ENCODE measurements at places on chromosomes 1 and 21.

GRCh38 chr1:118945489-118945888, 42.7 kb downstream of the TBX15 start:
- no peak for DNase-seq

- DNase-seq, result no peak
Measured at GRCh38 chr1:38047603-38048141, 1.1 kb upstream of the POU3F1 start.

GRCh38 chr1:48659801-48660200, 116.9 kb downstream of the BEND5 start:
- DNase-seq, result no peak

- no peak for DNase-seq
Measured at GRCh38 chr1:59177756-59178155, 119.1 kb upstream of the FGGY start.

- no peak for DNase-seq
Measured at GRCh38 chr21:25491267-25491666, 116.0 kb downstream of the MRPL39 start.

DNA sequence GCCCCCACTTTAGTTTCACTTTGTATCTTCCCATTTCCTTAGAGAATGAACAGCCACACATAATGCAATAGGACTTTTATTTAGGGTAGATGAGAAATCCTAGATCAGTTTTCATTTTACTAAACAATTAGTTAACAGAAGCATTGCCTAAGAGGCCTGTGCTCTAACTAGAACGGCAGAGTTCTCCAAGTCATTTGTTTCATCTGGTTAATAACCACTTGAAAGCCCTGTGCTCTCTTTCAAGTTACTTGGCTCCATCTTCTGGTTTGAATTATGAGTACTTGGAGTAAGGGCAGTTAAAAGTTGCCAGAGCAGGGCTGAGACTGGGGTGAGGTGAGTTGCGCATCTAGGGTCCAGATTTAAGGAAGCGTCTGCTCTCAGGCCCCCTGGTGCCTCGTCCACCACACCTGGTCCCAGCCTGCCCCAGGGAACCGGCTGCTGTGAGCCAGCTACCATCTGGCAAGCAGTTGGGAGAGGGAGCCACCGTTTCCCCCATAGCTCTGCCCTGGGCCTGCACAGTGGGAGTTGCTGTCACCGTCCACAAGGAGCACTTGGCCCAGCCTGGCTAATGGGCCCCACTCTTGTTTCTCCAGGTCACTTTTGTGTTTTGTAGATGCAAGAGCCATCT, 18.1 kb upstream of the SLC44A3 start:
- DNase-seq, result peak; percentile 40

- DNase-seq, result no peak
Measured at GRCh38 chr1:118381197-118381869, 196.3 kb upstream of the SPAG17 start.

DNA sequence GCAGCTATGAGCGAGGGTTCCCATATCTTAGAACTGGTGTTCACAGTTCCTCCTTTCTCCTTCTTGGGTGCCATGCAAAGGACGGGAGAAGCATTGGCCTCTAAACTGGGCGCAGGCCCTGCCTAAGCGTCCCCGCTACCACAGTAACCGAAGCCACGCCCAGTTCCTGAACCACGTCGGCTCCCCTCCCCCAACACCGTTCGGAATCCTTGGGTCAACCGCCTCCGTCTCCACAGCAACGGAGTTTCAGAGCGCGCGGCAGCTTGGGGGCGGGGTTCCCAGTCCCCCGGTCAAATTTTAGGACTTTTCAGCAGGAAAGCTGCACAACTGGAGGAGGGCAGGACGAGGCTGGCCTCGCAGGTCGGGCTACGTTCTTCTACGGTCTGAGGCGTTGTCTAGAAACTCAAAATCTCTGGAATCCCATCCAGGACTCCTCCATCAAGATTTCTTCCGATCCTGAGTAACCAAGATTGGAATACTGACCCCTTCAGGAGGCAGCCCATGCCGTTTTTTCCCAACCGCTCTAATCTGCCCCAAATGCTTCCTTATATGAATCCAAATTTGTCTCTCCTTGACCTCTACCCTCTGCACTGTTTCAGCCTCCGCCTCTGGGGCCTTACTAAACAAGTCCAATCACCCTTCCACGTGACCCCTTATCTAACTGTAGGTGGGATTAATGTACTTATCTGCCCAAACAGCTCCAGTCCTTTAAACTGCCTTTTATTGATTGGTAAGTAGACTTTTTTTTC, at the start of gene SPAG17:
Gene SPAG17, minus strand, starts transcription at position 145 of the 749 bp plus-strand sequence. Its CDS starts 71 bp downstream, at position 74.
- DNase-seq, result peak; percentile 86

DNA sequence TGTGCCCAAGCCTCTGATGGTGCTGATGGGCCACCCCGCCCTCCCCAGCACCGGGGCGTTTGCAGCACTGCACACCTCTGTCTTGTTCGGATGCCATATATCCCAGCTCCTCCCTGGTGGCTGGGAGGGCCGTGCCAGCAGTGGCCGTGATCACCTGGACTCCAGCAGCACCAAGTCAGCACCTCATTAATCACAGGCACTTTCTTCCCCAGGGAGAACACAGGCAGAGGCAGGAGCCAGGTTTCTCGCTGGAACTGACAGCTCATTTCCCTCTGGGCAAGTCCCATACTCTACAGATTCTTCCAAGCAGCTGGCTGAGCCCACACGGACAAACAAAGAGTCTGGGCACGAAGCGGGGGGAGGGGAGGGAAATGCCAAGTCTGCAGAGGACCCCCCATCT, 141.7 kb upstream of the EDN2 start:
- DNase-seq, result peak; percentile 34

DNA sequence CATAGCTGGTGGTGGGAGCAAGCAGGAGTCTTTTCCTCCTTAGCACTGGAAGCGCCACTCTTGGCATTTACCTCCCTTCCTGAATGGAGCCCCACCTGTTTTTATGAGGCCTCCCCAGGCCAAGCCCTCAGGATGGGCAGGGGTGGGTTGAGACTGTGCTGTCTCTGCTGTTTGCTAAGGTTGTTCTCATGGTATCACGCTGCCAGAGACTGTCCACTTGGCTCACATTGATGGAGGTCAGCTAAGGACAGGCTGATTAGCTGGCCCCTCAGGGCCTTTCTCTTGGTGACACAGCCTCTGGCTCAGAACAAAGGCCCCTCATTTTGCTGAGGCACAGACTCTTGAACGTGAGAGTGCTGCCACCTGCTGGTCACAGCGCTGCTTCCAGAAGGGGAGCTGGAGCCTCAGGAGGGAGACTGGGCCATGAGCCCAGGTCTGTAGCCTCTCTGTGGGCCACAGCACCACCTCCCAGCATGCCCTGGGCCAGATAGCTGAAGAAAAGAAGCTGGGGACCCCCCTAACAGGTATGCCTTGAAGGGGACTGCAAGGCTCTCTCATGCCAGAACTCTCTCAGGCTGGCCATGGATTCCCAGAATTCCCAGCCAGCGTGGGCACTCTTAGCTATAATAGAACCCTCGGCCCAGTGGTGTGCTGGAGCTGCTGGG, 85.6 kb downstream of the CD58 start:
- peak; percentile 92 for DNase-seq

DNA sequence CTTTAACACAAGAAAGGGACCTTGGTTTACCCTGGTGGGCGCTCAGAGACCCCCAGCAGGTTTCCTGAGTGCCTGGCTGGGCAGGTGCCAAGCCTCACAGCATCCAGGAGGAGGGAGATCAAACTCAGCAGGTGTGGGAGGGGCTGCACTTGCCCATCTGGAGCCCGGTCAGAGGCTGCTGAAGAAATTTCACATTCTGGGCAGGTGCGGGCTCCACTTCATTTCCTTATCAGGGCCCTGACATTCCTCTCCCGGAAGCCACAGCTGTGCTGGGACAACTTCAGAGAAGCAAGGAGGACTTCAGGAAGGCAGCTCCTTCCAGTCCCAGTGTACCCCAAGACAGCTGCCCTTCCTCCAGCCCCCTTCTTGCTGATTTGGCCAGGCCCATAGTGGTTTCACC, 82.9 kb downstream of the ITPKB start:
- peak; percentile 75 for DNase-seq

DNA sequence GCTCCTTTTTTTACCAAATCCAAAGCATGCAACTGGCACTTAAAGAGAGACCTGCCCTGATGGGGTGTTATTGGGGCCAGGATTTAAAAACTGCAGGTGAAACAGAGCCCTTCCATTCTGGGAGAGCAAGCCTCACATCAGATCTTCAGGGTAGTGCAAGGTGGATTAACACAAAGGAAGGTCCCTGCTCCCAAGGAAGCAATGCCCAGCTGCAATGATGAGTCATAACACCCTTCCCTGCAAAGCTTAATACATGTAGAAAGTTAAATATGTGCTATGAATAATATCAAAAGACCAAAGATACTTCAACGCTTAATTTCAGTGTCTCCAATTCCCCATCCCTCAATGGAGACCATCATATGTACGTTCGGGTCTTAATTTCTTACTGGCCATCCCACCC, 508.0 kb downstream of the OMA1 start:
- no peak for DNase-seq

DNA sequence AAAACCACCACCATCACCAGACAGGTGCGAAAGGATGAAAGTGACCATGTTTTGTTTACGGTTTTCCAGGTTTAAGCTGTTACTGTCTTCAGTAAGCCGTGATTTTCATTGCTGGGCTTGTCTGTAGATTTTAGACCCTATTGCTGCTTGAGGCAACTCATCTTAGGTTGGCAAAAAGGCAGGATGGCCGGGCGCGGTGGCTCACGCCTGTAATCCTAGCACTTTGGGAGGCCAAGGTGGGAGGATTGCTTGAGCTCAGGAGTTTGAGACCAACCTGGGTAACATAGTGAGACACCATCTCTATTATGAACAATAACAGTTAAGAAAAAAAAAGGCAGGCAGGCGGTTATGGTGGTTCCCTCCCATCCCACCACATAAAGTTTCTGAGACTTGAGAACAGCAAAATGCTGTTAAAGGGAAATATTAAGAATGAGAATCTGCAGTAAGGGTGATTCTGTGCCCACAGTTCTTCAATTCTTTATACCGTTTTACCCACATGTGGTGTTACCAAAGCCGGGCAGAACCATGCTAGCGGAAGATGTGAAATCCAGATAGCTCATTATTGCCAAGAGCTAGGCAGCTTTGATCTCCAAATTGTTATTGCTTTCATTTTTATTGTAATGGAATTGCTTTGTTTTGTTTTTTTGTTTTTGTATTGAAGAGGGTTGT, 34.5 kb upstream of the TDRD10 start:
- no peak for DNase-seq

DNA sequence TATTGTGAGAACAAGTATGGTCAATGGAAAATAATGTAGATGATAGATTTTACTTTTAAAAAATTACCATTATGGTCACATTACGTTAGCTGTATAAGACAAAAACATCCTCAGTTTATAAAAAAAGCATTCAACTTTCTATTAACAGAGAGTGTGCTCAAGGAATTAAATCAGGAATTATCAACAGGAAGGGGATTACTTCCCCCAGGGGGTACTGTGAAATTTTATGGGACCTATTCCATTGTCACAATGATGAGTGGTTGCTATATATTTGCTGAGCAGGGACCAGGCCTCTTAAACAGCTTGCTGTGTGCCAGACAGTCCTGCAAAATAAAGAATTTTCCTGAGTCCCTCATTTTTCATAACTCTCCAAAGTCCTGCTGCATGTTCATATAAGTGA, 21.2 kb downstream of the JAM2 start:
- DNase-seq, result no peak

DNA sequence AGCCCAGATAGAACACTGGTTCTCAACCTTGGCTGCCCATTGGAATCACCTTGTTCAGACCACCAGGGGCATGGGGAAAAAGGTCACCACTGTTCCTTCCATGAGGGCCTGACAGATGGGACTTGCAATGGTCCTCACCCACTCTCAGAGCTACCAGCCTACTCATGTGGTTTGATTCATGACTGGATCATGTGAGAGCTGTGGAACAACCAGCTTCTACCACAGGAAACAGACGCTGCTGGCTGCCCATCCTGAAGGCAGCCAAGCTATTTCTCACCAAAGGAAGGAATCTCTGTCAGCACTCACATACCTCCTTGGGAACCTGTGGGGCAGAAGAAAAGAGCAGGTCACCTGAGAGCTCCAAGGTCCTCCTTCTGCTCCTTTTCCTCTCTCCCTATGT, 53.6 kb downstream of the CAPN8 start:
- DNase-seq, result no peak

DNA sequence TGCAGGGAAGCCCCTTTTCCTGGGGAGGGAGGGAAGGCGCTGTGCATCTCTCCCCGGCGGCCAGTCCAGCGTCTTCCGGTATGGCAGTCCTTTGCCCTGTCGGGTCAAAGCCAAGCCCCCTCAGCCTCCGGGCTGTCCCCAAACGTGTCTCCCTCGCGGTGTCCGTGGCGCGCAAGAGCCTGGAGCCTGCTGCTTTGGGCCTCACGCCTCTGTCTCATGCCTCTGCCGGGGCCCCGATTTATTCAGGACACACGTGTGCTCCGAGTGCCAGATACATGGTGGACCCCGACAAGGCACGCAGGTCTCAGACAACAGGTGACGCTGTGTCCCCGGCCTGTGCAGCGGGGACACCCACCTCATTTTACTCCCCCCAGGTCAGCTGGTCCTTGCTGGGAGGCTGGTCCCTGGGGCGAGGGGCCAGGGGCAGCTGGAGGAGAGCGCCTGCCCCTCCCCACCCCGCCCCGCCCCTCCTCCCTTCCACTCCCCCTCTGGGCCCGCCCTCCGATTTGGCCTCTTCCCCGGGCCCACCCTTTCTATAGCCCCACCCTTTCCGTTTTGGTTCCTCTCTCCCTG, 176.7 kb downstream of the CAMTA1 start:
- DNase-seq, result no peak
